ENCODE measurements at places on chromosomes 3 and 15.

DNA sequence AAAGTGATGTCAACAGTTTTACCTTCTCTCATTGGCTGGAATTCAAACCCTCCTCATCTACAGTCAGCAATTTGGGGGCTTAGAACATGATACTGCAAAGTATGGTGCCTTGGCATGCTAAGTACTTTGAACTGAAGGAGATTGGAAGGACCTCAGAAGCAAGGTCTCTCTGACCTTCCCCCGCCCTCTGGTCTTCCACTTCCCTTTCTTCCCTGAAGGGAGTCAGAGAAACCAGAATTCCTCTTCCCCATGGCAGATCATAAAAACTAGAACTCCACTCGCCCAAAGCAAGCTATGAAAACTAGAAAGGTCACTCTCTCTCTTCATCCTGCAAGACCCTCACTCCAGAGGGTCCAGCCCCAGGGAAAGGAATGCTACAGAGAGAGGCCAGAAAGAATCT lies 64.2 kb downstream of the CD200R1L start:
- no peak for DNase-seq

GRCh38 chr3:89851974-89852621 lies 744.7 kb downstream of the EPHA3 start:
- DNase-seq = no peak

DNA sequence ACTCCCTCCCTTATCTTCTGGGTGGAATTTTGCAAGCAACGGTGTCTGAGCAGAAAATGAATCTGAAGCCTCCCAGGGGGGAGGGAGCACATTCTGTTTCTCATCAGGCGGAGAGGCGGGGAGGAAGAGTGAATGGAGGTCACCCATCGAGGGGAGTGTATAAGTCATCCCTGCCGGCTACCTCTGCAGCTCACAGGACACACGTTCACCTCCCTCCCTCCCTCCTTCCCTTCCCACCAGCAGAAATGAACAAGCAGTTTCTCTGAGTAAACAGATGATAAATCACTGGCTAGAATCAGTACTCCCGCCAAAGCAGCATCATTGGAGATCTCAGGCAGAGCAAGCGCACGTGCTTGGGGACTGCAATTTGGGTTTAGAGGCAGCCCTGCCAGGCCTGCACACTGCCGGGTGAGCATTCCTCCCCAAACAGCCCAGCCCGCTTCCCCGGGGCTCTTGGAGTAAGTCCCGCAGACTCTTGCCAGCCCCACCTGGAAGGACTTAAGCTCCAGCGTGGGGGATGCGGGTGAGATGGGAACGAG lies 38.3 kb downstream of the CPN2 start:
- no peak for DNase-seq

DNA sequence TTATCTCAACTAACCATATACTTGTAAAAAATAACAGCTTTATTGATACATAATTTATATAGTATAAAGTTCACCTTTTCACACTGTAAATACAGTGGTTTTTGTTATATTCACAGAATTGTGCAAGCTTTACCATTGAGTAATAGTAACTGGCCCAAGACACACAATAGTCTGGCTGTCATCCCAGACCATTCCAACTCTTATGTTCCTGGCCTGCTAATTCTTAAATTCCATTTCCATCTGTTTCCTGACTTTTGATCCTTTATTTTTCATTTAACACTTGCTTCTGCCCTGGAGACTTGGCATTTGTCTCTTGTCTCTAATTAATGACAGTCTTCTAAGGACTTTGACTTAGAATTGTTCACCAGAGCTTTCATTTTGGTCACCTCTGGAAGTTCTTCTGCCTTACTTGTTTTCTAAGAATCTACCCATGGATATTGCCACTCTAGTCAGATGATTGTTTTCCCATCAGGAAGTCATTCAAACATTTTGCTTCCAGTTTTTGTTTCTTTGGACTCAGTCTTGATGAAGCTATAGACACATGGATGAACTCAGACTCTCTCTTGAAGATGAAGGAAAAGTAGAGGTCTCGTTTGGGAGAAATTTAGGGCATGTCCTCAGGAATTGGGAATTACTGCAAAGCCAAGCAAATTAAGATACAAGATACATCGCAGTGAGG lies 27.2 kb upstream of the PLSCR4 start:
- no peak for DNase-seq

DNA sequence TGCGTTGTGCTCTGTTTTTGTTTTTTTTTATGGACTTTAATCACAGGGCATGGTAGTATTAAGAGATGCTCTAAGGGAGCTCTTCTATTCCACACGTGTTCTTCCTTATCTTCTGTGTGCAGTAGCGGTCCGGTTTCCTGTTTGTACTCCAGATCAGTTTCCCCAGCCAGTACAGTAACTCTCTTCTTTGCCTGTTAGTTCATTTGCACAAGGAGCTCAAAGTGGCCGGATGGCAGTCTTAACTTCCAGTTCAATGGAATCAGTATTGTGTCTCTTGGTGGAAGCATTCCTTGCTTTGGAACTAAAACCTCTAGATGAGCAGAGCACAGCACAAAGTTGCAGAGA lies 122.0 kb downstream of the KLF13 start:
- DNase-seq = no peak

Data from effector memory CD4-positive, alpha-beta T cell (primary cell).